Thoracic aorta (tissue), 2 donors: ENCODE measurements at places on chromosomes 2 and 18.

GRCh38 chr2:174337337-174338146 lies 2.8 kb downstream of the SP9 start:
- H3K27me3 ChIP-seq, result peaks cover 82% of the 10 kb centered on the region
- H3K4me3 ChIP-seq, result peak overlapping the region; percentile 65
- H3K27ac ChIP-seq, result no peak overlapping the region
- no peak for DNase-seq
- no peaks in the 10 kb centered on the region for H3K36me3 ChIP-seq

GRCh38 chr18:45780568-45780967 lies 44.9 kb upstream of the SIGLEC15 start:
- H3K36me3 ChIP-seq, result no peaks in the 10 kb centered on the region
- no peak for DNase-seq
- H3K4me3 ChIP-seq, result no peak overlapping the region
- no peaks in the 10 kb centered on the region for H3K4me1 ChIP-seq
- H3K27ac ChIP-seq, result no peak overlapping the region
- no peaks in the 10 kb centered on the region for H3K27me3 ChIP-seq

- no peak for DNase-seq
- H3K4me3 ChIP-seq, result peak overlapping the region; percentile 71
- H3K27ac ChIP-seq, result peak overlapping the region; percentile 44
- no peaks in the 10 kb centered on the region for H3K36me3 ChIP-seq
- no peaks in the 10 kb centered on the region for H3K27me3 ChIP-seq
These were observed 14.5 kb downstream of the PDCD1 start for GRCh38 chr2:241844066-241844728.

- H3K27me3 ChIP-seq, result no peaks in the 10 kb centered on the region
- H3K27ac ChIP-seq, result no peak overlapping the region
- no peaks in the 10 kb centered on the region for H3K36me3 ChIP-seq
- no peaks in the 10 kb centered on the region for H3K4me1 ChIP-seq
- H3K4me3 ChIP-seq, result no peak overlapping the region
These were observed 230.8 kb upstream of the VWC2L start for GRCh38 chr2:214180071-214180470.

DNA sequence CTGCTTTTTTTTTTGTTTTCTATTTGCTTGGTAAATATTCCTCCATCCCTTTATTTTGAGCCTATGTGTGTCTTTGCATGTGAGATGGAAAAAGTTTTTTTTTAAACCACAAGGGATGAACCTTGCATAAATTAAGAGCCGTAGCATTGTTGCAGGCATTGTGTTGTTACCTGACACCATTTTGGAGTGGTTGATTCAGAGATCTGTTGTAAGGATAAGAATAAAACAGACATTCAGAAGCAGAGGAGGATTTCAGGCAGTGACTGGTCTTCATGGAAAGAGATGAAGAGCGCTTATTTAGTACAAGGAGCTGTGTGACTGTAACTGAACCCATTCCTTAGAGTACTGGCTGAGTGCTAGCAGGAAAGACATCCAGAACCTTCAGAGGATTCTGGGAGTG lies 101.2 kb downstream of the LTBP1 start:
- H3K27me3 ChIP-seq, result no peaks in the 10 kb centered on the region
- no peaks in the 10 kb centered on the region for H3K36me3 ChIP-seq
- H3K4me3 ChIP-seq, result no peak overlapping the region
- no peak for DNase-seq

DNA sequence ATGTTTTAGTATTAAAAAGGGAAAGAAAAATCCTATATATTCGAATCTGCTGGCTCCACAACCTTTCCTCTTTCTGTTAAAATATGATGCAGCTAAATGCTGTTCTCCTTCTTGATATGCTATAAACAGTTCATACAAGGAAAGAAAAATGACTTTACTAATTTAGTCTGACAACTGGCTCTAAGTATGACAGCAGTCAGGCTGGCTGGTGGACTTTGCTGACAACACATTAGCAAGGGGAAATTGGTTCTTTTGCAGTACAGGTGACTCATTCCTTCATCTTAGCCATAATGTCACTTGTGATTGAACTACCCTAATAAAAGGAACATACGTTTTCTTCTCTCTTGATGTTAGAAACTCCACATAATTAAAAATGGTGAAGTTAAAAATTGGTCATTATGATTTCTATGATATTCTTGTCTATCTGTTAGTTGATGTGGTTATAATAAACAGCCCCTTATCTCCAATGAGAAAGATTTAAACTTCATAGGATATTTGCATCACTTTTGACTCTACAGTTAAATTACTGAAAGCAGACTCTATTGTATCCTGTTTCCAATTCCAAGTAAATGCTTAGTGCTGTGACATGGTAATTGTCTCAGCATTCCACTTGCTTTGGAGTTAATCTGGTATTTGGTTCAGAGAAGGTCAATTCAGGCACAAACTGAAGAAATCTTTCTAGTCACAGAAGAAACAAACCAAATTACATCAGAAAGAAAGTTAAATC lies 315.3 kb upstream of the GULP1 start:
- no peak overlapping the region for H3K4me3 ChIP-seq
- H3K27ac ChIP-seq, result no peak overlapping the region
- no peaks in the 10 kb centered on the region for H3K27me3 ChIP-seq
- H3K36me3 ChIP-seq, result no peaks in the 10 kb centered on the region
- no peaks in the 10 kb centered on the region for H3K4me1 ChIP-seq
- no peak for DNase-seq

GRCh38 chr2:70947556-70948184 lies 12.0 kb downstream of the ATP6V1B1 start:
- no peak overlapping the region for H3K27ac ChIP-seq
- H3K4me1 ChIP-seq, result peaks cover 4% of the 10 kb centered on the region
- no peaks in the 10 kb centered on the region for H3K36me3 ChIP-seq
- H3K27me3 ChIP-seq, result no peaks in the 10 kb centered on the region
- DNase-seq, result no peak

- no peaks in the 10 kb centered on the region for H3K27me3 ChIP-seq
- H3K4me3 ChIP-seq, result no peak overlapping the region
- no peak for DNase-seq
- H3K4me1 ChIP-seq, result no peaks in the 10 kb centered on the region
These were observed 880.6 kb downstream of the TSN start for GRCh38 chr2:122636097-122636496.

- no peak overlapping the region for H3K4me3 ChIP-seq
- H3K27ac ChIP-seq, result no peak overlapping the region
- no peak for DNase-seq
These were observed 80.5 kb upstream of the ABCA12 start for GRCh38 chr2:215218587-215219577.

- H3K4me3 ChIP-seq, result no peak overlapping the region
- H3K27me3 ChIP-seq, result no peaks in the 10 kb centered on the region
- no peak overlapping the region for H3K27ac ChIP-seq
- H3K4me1 ChIP-seq, result no peaks in the 10 kb centered on the region
These were observed 849.1 kb upstream of the POU3F3 start for GRCh38 chr2:104004821-104005220.

GRCh38 chr2:150003544-150003943 lies 416.0 kb upstream of the MMADHC start:
- H3K4me1 ChIP-seq, result no peaks in the 10 kb centered on the region
- DNase-seq, result no peak
- H3K4me3 ChIP-seq, result no peak overlapping the region
- no peak overlapping the region for H3K27ac ChIP-seq
- H3K36me3 ChIP-seq, result no peaks in the 10 kb centered on the region

DNA sequence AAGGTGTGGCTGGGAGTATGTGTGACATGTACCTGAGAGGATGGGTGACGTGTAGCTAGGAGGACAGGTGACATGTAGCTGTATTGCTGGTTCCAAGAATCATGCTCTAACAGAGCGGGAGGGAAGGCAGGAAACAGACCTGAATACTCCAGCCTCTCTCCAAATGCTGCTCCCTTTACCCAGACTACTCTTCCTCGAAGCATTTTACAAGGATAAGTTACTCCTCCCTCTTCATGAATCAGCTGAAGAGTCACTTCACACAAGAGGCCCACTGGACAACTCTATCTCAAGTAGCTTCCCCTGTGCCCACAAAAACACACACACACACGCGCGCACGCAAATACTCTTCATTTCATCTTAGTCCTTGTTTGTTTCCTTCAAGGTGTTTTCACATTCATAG lies 52.6 kb upstream of the KIDINS220 start:
- no peaks in the 10 kb centered on the region for H3K27me3 ChIP-seq
- no peaks in the 10 kb centered on the region for H3K36me3 ChIP-seq
- no peaks in the 10 kb centered on the region for H3K4me1 ChIP-seq
- DNase-seq, result no peak

GRCh38 chr2:101037161-101037755 lies 35.2 kb downstream of the RPL31 start:
- no peaks in the 10 kb centered on the region for H3K4me1 ChIP-seq
- no peaks in the 10 kb centered on the region for H3K27me3 ChIP-seq
- no peak overlapping the region for H3K4me3 ChIP-seq
- peaks cover 39% of the 10 kb centered on the region for H3K36me3 ChIP-seq
- H3K27ac ChIP-seq, result no peak overlapping the region
- DNase-seq, result no peak
